ENCODE measurements at places on chromosomes 5 and 9. TPM values are rescaled to one million over a fixed set of nuclear protein-coding genes. Genes with fewer than 3 reads are reported as not detected.

WDR41 gene
- polyA plus RNA-seq: 51.0 TPM

CPEB4 gene
- 9.8 TPM for polyA plus RNA-seq

TMEM174 gene
- 0.34 TPM for polyA plus RNA-seq

FCN1 gene
- polyA plus RNA-seq: 3.0 TPM

TCF7 gene
- polyA plus RNA-seq: 3.6 TPM

GMCL2 gene
- polyA plus RNA-seq: not detected

GABRA6 gene
- polyA plus RNA-seq: not detected

PCDHB5 gene
- 5.6 TPM for polyA plus RNA-seq

FRMPD1 gene
- polyA plus RNA-seq: 0.81 TPM

NPR3 gene
- polyA plus RNA-seq: 9.0 TPM

NR6A1 gene
- polyA plus RNA-seq: 0.99 TPM

PLPPR1 gene
- polyA plus RNA-seq: 0.70 TPM

DIRAS2 gene
- polyA plus RNA-seq: 7.0 TPM

SGCD gene
- polyA plus RNA-seq: 4.0 TPM

SLC36A1 gene
- 7.5 TPM for polyA plus RNA-seq

DAB2IP gene
- polyA plus RNA-seq: 36.9 TPM

Measured in left renal pelvis (tissue), 4 donors.